ENCODE measurements at places on chromosomes 2 and 18.

DNA sequence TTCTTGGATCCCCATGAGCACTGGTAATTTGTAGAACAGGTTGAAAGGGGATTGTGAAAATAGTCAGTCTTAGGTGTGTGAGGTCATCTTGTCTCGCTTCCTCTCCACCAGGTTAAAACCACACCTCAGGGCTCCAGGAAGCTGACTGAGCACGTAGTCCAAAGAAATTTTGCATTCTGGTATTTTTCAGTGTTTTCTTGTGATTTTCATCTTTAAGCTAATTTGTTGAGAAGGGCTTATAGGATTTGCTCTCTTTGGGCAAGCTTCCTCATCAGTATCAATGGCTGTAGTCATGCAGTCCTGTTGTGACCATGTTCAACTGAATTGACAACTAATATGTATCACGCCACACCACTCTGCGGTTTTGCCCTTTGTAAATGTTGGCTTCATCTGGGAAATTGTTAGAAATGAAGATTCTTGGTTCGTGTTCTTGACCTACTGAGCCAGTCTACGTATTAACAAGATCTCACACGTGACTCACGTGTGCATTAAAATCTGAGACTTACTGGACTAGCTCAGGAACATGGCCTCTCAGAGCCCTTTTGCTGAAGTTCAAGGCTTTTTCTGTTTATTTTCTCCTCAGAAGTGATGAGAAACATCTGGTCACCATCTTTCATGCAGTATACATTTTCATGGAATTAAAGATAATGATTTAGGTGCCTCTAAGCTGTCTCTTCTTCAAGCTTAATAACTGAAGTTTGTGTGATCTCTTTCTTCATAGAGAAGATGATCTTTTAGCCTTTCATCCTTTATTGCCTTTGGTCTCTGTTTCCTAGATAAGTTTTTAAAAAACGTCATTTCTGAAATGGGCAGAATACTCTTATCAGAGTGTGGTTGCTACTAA is 32.8 kb downstream of the FMNL2 start:
- no peak for DNase-seq

GRCh38 chr2:210623506-210623905 is 67.1 kb downstream of the CPS1 start:
- no peak for DNase-seq

DNA sequence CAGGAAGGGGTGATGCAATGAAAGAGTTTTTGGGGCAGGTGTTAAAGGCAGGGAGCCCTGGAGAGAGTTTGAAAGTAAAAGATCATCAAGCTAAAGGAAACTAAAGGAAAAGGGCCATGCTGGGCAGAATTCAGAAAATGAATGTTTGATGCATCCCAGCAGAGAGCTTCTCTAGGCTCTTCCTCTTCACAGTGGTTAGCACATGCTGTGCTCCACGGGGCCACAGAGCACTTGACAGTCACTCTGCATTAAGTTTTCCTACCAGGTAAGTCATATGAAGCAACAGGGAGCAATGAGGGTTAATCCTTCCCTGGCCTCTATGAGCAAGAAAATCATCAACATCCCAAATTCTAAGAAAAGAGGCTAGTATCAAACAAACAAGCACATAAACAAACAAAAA is 895.2 kb downstream of the TRIB2 start:
- DNase-seq = no peak

- DNase-seq = peak; percentile 24
Measured at GRCh38 chr2:8539743-8540551, 141.9 kb upstream of the ID2 start.

GRCh38 chr2:78967294-78967693 is 58.2 kb upstream of the REG3G start:
- no peak for DNase-seq

- peak; percentile 81 for DNase-seq
Measured at GRCh38 chr2:54838585-54839035, 115.1 kb downstream of the EML6 start.

DNA sequence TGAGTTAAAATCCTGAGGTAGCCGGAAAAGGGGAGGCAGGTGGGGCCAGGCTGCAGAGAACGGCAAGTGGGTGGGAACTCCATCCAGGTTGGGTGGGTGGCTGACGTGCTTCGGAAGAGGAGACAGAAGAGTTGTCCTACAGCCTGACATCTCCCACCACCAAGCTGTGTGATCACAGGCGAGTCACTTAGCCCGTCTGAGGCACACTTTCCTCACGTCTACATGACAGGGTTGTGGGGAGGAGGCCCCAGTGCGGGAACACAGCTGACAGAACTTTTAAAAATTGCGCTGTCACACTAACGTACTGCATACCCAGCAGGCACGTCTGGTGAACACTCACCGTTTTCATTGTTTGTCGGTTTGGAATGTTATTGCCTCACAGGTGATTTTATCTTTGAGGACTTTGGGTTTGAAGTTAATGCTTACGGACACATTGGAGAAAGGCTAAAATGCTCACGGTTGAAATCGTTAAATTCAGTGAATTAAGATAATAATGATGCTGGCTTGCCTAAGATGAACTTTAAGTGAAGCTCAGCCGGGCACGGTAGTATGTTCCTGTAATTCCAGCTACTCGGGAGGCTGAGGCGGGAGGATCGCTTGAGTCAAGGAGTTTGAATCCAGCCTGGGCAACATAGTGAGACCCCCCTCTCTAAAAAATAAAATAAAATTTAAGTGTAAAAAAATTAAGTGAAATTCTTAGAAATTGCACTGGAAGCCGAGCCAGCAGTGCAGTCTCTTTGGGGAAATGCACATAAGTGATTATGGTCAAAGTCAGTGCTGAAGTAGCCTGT is 8.9 kb downstream of the EMILIN2 start:
- no peak for DNase-seq

GRCh38 chr2:113061896-113062770 is 3.1 kb downstream of the IL36RN start:
- no peak for DNase-seq

- DNase-seq = no peak
Measured at GRCh38 chr2:241895427-241895711, 25.8 kb downstream of the RTP5 start.

DNA sequence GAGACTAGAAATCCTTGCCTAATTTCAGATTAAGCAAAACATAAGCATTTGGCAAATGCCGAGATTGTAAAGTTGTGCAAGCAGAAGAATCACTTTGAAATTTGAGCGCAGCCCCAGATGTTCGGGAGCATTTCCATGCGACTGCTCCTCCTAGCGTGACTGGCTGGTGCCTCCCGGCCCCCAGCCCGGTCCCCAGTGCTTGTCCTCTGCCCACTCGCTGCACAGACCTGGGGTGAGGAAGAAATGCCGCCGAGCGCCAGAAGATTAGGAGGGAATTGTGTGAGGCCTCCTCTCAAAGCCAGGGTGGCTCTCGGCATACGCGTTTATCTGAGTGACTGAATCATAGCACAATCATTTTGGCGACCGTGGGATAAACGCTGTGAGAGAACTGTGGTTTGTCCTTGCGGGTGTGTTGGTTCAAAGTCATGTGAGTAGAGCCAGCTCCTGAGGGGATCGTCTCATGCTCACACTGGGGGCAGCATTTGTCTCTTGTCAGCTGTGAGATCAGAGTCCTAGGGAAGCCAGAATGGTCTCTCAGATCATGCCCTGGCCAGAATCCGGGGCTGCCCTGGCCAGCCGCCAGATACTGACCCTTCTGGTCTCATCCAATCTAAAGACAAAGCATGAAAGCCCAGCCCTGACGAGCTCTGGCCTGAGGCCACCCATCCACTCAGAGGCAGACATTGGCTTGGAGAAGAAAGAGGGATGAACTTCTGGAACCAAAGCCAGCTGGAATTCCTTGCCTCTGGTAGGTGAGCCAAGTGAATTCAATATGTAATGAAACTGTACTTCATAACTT is 189.3 kb downstream of the SH3RF3 start:
- peak; percentile 83 for DNase-seq

DNA sequence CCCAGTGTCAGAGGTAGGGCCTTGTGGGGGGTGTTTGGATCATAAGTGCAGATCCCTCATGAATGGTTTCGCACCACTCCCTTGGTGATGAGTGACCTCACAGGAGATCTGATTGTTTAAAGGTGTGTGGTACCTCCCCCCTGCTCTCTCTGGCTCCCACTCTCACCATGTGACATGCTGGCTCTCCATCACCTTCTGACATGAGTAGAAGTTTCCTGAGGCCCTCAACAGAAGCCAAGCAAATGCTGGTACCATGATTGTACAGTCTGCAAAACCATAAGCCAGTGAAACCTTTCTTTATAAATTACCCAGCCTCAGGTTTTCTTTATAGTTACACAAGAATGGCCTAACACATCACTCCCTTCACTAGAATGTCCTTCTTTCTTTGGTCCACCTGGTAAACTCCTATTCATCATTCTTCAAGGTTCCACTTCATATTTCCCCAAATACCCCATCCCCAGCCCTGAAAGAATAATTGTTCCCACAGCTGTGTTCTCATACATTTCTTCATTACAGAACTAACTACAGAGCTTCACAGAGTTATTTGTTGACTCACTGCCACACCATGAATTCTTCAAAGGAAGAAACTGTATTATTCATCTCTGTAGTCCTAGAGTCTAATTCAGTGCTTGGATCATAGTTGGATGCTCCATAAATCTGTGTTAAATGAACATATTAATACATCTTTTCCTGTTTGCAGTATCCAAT is 81.2 kb upstream of the STK17B start:
- DNase-seq = no peak

GRCh38 chr2:202566286-202566685 is 68.5 kb upstream of the FAM117B start:
- no peak for DNase-seq

GRCh38 chr2:105361102-105361889 is 24.0 kb downstream of the C2orf49 start:
- no peak for DNase-seq

DNA sequence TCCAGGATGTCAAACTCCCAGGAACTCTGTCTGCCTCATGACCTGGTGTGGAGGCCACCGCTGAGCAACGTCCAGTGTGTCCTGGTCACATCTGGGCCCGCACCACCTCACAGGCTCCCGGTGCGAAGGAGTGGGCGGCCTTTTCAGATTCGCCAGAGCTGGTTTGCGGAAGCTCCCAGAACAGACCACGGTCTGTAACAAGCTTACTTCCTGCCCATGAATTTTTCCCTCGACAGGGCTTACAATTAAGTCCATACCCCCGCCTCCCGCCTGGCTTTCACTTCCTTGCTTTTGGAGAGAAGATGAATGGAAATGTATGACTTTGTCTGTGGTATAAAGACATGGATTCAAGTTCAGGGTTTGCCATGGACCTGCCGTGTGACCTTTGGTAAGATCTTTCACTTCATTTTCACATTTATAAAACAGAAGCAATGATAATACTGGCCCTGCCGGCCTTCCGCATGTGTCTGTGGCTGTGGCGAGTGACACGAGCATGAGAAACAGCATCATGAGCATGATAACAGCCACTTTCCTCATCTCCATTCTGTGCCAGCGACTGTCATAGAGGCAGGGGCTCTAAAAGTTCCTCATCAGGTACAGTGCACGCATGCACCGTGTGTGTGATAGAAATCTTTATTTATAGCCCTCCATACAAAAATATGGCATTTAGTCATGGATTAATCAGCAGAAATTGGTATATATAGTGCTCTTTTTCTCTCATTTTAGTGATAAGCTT is 31.0 kb upstream of the KCNF1 start:
- no peak for DNase-seq

DNA sequence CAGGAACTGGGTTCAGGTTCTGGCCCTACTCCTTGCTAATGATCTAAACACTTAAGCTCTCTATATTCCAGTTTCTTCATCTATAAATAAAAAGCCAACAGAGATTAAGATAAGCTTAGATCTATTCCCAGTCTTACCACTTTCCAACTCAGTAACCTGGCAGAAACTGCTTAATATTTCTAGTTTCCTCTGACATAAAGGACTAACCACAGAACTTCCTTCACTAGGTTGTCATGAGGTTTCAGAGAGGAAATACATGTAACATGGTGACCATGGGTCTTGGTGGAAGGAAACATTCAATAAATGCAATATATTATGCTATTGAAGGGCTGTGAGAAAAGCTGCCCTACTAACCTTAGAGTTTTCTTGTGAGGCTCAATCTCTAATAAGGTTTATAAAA is 114.4 kb upstream of the PDE1A start:
- DNase-seq = no peak

GRCh38 chr18:2979129-2979528 is 33.8 kb downstream of the LPIN2 start:
- peak; percentile 19 for DNase-seq

GRCh38 chr18:59839246-59839645 is 60.5 kb upstream of the PMAIP1 start:
- DNase-seq = no peak

- no peak for DNase-seq
Measured at GRCh38 chr2:149489452-149489851, 98.1 kb downstream of the MMADHC start.

DNA sequence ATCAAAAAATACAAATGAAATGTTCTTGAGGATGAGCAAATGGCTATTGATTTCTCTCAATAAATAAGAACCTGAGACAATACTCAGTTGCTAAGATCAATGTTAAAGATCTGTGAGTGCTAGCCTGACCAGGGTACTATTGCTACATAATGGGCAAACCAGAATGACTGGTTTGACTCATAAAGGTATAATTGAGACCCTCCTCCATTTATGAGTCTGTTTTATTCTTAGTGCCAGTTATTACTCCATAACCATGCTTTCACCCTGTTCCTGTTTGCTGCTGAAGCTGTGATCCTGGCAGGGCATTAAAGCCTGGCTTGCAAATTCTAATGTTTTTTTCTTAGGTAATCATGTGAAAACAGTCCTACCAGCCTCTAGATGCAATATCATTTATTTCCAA is 56.6 kb upstream of the PPM1B start:
- DNase-seq = no peak

- peak; percentile 27 for DNase-seq
Measured at GRCh38 chr2:102159295-102159694, 16.7 kb downstream of the IL1R1 start.

- no peak for DNase-seq
Measured at GRCh38 chr2:207901401-207901800, 123.9 kb downstream of the PLEKHM3 start.

GRCh38 chr18:33369711-33370449 is 70.6 kb downstream of the CCDC178 start:
- DNase-seq = no peak

- no peak for DNase-seq
Measured at GRCh38 chr2:231905026-231905425, 21.2 kb downstream of the NPPC start.

DNA sequence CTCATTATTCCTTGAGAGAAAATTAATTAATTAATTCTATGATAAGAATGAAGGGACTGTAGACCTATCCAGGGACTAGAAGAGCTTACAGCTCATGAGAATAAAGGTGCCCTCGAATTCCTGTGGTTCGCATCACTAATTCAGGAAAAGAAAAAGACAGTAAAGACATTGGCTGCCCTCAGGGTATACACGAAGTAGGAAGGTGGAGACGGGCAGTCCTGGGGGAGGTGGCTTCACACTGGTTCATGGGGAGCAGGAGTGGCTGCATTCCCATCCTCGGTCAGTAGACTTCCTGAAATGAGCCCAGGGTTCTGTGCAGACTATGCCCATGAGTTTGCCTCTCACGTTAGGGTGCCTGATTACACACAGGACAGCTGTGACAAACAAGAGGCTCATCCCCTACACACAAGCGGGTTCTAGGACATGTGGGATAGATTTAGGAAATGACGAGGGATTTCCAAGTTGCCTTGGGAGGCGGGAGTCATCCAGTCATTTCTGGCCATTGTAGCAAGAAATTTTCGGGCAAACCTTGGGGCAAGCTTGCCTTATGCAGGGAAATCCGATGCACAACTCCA is 282.2 kb downstream of the CYP26B1 start:
- no peak for DNase-seq

GRCh38 chr2:139949242-139949972 is 1169.2 kb upstream of the NXPH2 start:
- no peak for DNase-seq
